ENCODE measurements at places on chromosomes 12 and 14.

- DNase-seq: no peak
These were observed 224.3 kb downstream of the NEDD1 start for GRCh38 chr12:97131220-97131981.

- DNase-seq: no peak
These were observed 3.0 kb upstream of the TESC start for GRCh38 chr12:117101953-117102799.

GRCh38 chr14:54772451-54772881, 130.2 kb downstream of the GCH1 start:
- DNase-seq: peak; percentile 40

DNA sequence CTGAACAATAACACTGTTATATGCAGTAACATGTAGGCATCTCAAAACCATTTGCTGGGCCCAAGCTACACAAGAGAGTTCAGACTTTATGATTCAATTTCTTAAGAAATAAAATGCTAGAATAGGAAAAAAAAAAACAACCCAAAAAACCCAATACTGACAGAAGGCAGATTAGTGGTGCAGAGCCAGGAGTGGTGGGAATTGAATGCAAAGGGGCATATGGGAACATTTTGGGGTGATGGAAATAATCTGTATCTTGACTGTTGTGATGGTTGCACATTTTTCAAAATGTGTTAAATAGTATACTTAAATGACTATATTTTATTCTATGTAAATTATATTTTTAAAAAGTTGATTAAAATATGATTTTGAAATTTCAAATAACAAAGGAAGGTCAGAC, 23.4 kb upstream of the FGF6 start:
- no peak for DNase-seq

DNA sequence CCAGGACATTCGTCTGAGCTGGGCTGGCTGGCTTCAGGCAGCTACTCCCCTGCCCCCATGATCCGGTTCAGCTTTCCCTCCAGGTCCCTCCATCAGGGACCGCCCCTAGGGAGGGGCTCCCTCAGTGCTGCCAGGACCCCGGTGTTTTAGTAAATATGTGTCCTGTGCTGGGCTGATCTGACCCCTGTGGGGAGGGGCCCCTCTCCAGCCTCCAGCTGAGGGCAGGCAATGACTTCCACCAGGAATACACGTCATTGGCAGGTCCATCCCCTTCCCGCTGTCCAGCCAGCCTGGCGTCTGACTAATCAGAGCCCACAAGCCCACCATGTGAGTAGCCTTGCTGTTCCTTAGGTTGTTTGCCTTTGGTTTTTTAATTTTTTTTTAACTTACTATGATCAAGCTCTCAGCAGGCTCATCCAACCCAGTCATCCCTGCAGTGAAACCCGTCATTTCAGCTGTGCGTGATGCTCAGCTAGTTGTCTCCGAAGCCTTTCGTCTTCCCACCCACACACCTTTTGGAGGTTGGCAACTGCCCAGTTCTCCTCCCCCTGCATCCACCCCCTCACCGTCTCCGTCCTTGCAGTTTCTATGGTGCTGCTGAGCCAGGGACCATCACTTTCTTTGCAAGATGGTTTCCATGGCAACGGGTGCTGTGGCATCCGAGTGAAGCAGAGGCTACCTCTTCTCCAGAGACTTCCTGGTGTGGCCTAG, 16.0 kb upstream of the SERPINA4 start:
- DNase-seq: no peak

DNA sequence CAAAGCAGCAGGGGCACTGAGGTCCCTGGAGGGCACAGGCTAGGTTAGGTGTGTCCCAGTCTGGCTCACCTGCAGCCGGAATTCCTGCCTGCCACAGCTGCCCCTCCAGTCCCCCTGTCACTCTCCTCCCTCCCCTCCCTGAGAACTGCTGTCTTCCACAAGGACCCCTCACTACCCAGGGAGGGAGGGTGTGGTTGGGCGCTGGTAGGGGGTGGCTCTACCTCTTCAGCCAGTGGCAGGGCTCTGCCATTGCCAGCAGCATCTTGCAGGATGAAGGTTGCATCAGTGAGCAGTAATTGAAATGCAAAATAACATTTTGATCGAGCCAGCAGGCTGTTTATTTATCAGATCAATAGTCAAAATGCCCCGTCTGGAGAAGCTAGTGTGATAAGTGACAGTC, 45.7 kb downstream of the ESRRB start:
- no peak for DNase-seq

GRCh38 chr12:2332236-2332635, 279.4 kb downstream of the CACNA1C start:
- peak; percentile 51 for DNase-seq

- DNase-seq: no peak
These were observed 1085.0 kb upstream of the TMEM132C start for GRCh38 chr12:127182018-127182417.

- DNase-seq: peak; percentile 97
These were observed 5.2 kb upstream of the RIMKLB start for GRCh38 chr12:8692573-8692972.

DNA sequence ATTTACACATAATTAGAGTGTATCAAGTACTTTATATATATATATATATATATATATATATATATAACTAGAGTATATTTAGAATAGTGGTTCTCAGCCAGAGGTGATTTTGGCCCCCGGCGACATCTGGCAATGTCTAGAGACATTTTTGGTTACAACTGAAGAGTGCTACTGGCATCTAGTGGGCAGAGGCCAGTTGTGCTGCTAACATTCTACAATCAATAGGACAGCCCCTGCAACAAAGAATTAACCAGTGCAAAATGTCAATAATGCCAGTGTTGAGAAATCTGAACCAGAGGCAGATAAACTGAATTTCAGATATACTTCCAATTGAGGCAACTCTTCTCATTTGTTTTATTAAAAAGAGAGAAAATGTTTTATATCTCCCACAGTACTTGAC, 8.9 kb downstream of the GTF2A1 start:
- DNase-seq: peak; percentile 24

DNA sequence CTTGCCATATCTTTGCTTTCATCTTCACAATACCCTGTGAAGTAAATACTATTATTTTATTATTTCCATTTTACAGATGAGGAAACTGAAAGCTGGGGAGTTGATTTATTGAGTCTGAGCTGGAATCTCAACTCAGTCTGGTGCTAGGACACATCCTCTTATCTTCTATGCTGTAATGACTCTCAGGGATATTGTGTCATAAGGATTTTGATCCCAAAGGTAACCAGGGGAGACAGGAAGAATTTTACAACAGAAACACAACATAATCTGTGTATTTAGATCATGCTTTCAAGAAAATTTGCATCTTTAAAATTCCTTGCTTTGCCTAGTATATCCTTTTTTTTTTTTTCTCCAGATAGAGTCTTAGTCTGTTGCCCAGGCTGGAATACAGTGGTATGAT, 123.3 kb upstream of the BTG1 start:
- no peak for DNase-seq

DNA sequence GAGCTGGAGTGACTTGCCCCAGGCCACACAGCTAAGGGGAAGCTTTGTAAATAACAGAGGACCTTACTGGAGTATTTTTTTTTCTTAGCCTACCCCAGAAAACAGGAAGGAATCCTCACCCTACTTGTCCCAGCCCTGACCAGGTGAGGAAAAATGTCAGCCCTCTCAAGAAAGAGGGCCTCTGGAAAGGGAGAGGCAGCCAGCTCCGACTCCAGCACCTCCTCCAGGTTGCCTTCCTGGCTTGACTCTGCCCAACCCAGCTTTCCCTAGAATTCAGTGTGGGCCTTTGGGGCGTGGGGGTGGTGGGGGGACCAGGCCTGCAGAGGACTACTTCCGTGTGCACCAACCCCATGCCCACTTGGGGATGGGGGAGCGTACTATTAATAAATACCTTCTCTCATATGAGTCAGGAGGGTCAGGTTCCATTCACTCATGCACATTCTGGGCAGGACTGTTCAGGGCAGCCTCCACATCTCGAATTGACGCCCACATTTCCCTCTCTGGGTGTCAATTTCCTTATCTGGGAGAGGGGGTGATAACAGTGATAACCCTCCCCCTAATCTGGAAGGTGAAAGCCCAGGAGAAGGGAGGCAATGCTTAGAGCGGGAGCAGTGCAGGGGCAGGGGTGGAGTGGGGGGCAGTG, 5.2 kb downstream of the RHOF start:
- DNase-seq: no peak

- DNase-seq: no peak
These were observed 39.7 kb downstream of the FMNL3 start for GRCh38 chr12:49667325-49668090.

DNA sequence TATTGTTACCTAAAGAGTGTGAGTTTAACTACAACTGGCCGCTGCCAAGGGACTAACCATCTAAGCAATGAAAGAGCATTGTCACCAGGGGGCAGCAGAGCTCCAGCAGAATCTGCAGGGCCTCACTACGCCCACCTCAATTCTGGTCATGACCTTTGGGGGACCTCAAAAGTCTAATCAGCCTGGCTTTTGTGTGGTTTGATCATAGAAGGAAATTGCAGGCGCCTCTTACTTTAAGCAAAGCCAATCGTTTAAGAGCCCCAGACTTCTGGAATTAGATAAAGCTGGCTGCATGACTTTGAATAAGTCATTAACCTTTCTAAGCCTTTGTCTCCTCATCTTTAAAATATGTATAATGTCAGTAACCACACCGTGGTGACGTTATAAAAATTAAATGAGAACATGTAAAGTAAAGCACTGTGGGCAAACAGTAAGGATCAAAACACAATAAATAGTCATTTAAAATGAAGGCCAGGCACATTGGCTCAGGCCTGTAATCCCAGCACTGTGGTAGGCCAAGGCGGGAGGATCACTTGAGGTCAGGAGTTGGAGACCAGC, 58.6 kb downstream of the TBX3 start:
- peak; percentile 29 for DNase-seq

- DNase-seq: no peak
These were observed 12.8 kb upstream of the WSB2 start for GRCh38 chr12:118073768-118074167.

DNA sequence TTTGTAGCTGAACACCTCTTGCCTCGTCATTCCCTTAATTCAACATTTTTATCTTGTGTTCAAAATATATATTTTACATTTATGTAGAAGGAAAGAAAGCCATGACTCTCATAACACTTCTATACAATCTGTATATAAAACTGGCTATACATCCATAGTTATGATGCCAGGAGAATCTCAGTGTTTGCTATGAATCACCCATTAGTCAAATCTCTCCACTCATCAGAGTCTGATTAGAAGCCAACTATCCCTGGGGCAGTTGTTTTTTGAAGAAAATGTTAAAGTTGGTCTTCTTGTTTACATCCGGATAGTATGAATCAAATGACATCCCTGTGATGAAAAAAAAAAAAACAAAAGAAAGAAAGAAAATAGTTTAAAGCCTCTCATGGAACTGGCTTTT, 503.9 kb downstream of the NELL2 start:
- DNase-seq: no peak

DNA sequence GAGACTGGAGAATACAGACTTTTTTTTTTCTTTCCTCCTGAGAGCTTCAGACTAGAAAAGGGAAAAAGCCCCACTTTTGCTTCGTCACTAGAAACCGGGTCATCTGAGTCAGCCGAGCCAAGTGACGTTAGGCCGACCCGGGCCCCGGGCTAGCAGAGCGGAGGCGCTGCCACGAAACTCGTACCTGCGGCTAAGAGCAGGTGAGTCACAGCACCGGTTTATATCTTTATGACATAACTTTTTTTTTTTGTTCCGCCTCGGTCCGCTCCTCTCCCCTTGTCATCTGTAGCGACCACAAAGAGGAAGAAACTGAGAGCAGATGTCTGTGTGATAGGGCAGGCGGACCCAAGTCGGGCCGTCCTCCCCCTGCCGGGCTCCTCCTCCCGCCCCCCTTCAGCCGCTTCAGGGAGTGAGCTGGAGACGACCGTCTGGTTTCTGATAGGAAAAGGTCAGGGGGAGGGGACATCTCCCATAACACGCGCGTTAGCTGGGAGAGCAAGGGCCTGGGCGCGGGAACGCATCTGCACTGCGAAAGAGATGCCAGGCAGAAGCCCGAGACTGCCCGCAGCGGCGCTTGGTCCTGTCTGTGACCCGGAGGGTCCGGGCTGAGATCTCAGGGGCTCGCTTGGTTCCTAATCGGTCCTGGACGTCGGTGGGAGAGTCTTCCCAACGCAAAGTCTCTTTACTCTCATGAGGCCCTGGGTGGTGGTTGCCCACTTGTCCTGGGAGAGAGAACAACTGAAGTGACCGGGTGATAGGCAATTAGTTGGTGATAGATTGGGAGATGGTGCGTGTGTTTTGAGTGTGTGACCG, 586 bp downstream of the TTC6 start:
- no peak for DNase-seq

GRCh38 chr12:49806321-49806813, 21.8 kb downstream of the NCKAP5L start:
- DNase-seq: no peak

- DNase-seq: no peak
These were observed 73.3 kb downstream of the PTHLH start for GRCh38 chr12:27899151-27899661.

GRCh38 chr14:96584199-96584906, 82.2 kb downstream of the PAPOLA start:
- peak; percentile 21 for DNase-seq

DNA sequence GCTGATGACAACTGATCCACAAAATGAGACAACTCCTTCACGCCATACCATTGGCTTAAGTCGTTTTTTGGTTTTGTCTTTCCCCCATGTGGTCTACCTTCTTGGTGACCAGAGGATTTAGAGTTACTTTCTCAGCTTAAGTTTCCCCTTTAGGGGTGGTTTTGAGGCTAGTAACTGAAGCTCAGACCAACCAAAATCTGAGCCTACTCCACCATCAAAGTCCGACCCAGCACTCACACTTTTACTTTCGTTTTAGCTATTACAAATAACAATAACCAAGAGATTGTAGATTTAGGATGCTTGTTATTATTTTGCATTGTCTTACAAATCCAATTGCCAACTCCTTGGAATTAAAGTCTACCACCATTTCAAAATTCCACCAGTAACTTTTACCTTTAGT, 130.6 kb upstream of the MDM1 start:
- DNase-seq: no peak

DNA sequence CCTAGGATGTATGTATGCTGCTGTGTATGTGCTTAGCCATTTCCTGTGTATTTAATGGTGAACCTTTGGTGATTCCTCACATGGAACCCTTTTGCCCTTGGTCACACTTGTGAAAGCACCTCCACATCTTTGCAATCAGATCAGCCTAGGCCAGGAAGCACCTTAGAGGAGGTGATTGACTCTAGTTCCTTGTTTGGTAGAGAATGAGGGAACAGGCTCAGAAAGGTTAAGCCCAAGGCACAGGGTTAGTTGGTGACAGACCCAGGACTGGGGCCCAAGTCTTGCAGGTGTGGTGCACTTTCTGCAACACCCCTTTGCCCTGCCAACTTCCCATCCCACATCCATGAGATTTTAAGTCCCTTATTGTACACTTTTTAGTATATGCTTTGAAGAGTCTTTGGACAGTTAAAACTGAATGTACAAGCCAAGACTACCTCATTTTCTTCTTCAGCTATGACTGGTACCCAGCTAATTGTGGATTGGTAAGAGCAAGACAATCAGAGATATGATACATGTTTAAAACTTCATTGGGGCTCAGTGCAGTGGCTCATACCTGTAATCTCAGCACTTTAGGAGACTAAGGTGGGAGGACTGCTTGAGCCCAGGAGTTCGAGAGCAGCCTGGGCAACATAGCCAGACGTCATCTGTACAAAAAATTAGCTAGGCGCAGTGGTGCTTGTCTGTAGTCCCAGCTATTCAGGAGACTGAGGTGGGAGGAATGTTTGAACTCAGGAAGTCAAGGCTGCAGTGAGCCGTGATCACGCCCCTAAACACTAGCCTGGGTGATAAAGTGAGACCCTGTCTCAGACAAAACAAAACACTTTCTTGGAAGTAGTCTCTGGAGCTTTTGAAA, 71.1 kb downstream of the RASSF3 start:
- peak; percentile 37 for DNase-seq

- DNase-seq: peak; percentile 77
These were observed 375.3 kb downstream of the C12orf75 start for GRCh38 chr12:105705765-105706164.

Measured in endothelial cell of umbilical vein (primary cell).